B cell (primary cell): ENCODE measurements at places on chromosomes 3 and 15. TPM values are rescaled to one million over a fixed set of nuclear protein-coding genes. Genes with fewer than 3 reads are reported as not detected.

The C3orf38 gene
- total RNA-seq: 42.5 and 50.0 TPM in 2 replicates

The CPA3 gene
- total RNA-seq: not detected in 2 replicates

The SEMA6D gene
- total RNA-seq: not detected in 2 replicates

GRCh38 chr3:156425651-156426050, 129.3 kb downstream of the SSR3 start:
- H3K27ac ChIP-seq: no peak overlapping the region
- H3K27me3 ChIP-seq: no peaks in the 10 kb centered on the region
- H3K36me3 ChIP-seq: no peaks in the 10 kb centered on the region
- no peak overlapping the region for H3K4me3 ChIP-seq
- DNase-seq: no peak

GRCh38 chr15:100254691-100255090, 87.1 kb downstream of the ADAMTS17 start:
- no peak overlapping the region for H3K4me3 ChIP-seq
- DNase-seq: no peak

GRCh38 chr15:97576929-97577645, 383.4 kb upstream of the ARRDC4 start:
- H3K27ac ChIP-seq: no peak overlapping the region
- H3K27me3 ChIP-seq: no peaks in the 10 kb centered on the region
- no peaks in the 10 kb centered on the region for H3K36me3 ChIP-seq
- DNase-seq: no peak

GRCh38 chr3:169390271-169390670, 273.2 kb downstream of the MECOM start:
- no peaks in the 10 kb centered on the region for H3K4me1 ChIP-seq
- no peak for DNase-seq
- H3K27ac ChIP-seq: no peak overlapping the region
- no peaks in the 10 kb centered on the region for H3K36me3 ChIP-seq
- H3K4me3 ChIP-seq: no peak overlapping the region

- no peaks in the 10 kb centered on the region for H3K4me1 ChIP-seq
- no peaks in the 10 kb centered on the region for H3K27me3 ChIP-seq
- no peak overlapping the region for H3K27ac ChIP-seq
- no peak overlapping the region for H3K4me3 ChIP-seq
Observed at GRCh38 chr15:68681836-68682235, 103.0 kb downstream of the CORO2B start.

- no peak for DNase-seq
- H3K4me1 ChIP-seq: peaks cover 5% of the 10 kb centered on the region
- no peak overlapping the region for H3K27ac ChIP-seq
- H3K27me3 ChIP-seq: no peaks in the 10 kb centered on the region
- H3K4me3 ChIP-seq: no peak overlapping the region
- peaks cover 24% of the 10 kb centered on the region for H3K36me3 ChIP-seq
Observed at GRCh38 chr3:130737622-130738021, 9.0 kb downstream of the PIK3R4 start.

DNA sequence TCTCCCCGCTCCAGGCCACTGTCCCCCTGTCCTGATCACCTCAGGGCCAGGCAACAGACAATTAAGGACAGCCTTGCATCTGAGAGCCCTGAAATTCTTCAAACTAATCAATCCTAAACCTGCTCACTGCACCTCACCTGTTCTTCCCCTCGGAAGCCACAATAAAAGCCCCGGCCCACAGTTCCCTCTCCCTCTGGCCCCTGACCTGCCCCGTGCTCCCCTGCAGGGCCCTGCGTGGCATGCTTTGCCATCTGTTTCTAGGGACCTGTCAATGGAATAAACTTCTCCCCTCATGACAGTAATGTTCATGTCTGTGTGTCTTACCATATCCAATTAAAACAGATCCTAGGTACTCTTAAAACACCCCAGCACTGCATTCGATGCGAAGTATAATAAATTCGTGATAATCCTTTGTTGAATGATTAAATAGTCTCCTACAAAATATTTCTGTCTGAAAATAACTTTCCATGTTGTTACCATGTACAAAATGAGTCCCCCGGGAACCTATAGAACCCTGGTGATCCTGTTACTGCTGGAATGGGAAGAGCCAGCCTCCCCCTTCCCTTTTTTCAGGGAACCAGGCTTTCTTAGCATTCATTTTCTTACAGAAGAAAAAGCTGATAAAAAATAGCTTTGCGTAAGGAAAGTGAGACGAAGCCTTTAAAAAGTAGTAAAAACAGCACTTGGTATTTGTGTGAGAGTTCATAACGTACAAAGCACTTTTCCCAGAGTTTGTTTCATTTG, 59.0 kb downstream of the ABTB1 start:
- no peak for DNase-seq
- peaks cover 47% of the 10 kb centered on the region for H3K4me1 ChIP-seq
- H3K27me3 ChIP-seq: no peaks in the 10 kb centered on the region
- H3K4me3 ChIP-seq: no peak overlapping the region
- no peak overlapping the region for H3K27ac ChIP-seq

DNA sequence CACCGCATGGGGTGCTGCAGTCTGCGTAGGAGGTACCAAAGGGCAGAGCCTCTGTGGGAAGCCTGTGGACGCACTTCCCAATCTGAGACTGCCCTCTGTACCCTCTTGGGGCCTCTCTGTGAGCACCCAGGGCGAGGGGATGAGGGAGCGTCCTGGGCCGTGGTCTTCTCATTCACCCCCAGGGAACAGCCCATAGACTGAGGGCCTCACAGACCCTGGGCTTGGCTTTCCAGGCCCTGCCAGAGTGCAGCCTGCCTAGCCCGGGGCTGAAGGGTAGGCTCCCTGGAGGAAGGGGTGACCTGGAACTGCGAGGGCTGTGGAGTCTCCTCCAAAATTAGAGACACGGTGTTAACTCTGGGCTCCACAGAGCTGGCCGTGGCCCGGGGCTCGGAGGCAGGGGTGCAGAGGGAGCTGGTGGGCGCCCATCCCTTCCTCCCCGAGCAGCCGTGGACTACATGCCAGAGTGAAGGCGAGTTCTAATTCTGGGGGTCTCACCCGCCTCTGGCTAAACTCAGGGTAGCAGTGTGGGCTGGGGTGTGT, 468 bp upstream of the SPTBN5 start:
- H3K4me1 ChIP-seq: peaks cover 45% of the 10 kb centered on the region
- H3K27me3 ChIP-seq: no peaks in the 10 kb centered on the region
- H3K4me3 ChIP-seq: peak overlapping the region; percentile 10
- DNase-seq: no peak
- H3K36me3 ChIP-seq: peaks cover 2% of the 10 kb centered on the region

- no peak for DNase-seq
- no peaks in the 10 kb centered on the region for H3K36me3 ChIP-seq
- no peak overlapping the region for H3K4me3 ChIP-seq
Observed at GRCh38 chr3:99625643-99626416, 12.6 kb upstream of the COL8A1 start.
